ENCODE measurements at places on chromosomes 5 and 9.

DNA sequence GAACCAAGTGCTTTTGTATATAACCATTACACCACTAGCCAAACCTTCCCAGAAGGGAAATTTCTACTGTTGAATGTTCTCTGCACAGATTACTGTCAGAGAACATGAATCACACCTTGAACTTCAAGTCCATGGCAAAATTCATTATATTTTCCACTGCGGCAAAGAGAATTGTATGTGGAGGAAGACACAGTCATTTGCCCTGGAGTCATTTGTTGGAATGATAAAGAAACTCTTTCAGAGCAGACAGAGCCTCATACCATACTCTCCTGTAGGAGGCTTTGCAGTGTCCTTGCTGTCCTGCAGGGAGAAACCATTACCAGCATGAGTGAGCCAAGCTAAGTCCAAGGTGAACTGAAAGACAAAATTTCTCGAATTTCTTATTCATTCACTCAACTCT lies 369.0 kb downstream of the ARHGEF28 start:
- no peak for DNase-seq

DNA sequence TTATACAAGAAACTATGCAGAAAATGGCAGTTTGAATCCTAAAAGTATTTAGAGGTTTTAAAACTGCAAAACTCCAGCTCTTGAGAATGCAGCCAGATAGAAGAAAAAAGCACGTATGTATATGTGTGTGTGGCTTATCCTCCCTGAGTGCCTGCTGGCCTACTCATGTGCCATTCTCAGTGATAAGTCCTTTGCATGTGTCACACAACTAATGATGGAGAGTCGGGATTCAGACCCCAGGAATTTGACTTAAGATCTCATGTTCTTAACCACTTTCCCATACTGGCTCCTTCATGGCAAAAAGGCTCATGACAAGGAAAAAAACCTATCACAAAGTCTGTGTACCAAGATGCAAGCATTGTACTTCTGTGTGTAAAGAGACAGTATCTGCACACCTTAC lies 26.6 kb downstream of the SMARCA2 start:
- DNase-seq, result no peak

DNA sequence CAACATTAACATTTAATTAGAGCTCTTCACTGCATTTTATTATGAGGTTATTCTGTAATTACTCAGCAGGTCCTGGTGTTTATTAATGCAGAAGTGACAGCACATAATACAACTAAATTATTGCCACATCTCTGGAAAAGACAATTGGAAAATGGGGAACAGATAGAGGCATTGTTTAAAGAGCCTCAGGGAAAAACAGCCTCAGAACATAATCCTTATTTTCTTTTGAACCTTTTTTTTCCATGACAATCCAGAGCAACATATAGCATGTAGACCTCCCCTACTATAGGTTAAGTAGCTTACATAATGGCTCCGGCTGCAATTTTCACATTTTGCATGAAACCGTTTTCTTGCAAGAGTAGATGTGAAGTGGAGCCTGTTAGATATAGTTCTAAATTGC lies 87.2 kb downstream of the RMI1 start:
- no peak for DNase-seq

GRCh38 chr5:76690704-76691466 lies 25.0 kb upstream of the F2R start:
- DNase-seq, result no peak

GRCh38 chr5:150062216-150062922 lies 24.0 kb downstream of the CSF1R start:
- no peak for DNase-seq

GRCh38 chr9:33465096-33465495 lies 8.6 kb downstream of the NOL6 start:
- no peak for DNase-seq

DNA sequence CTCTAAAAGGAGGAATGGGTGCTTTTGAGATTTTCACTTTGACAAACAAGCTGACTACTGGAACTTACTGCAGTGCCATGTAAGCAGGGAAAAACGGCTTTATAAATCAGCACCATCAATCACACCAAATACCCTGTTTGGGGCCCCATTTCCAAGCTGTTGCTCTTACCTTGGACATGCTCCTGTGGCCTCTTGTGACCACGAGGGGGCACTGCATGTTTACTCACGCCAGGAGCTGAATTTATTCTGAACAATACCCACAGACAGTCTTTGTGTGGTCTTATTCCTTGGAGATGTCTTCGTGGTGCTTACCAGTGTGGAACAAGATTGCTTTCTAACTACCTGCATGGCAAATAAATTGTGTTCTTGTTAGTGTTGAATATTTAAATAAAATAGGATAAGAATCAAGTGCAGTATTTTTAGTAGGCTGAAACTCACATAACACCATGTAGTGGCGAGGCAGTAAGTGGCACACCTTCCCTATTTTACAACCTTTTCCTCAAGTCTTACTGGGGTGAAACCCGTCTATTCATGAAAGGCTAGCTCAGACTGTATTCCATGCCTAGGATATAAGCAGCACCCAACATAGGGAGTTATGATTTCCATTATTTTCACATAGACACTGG lies 155.5 kb upstream of the NMUR2 start:
- DNase-seq, result no peak

DNA sequence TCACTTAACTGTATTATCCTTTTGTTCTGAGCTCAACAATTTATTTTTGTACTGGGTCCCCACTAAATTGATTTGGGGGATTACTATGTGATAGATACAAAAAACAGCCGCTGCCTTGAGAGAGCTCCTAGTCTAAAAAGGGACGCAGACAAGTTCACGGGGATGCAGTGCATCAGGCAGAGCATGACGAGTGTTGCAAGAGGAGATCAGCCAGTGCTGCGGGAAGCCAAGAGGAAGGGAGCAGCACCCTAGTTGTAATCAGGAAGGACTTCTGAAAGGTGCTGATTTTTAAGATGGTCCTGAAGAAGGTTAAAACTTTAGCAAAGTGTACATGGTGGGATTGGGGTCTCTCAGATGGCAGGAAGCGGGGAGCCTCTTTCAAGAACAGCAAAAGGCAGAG lies 15.8 kb downstream of the GALNT10 start:
- DNase-seq, result no peak

GRCh38 chr9:79490657-79491248 lies 81.0 kb upstream of the TLE4 start:
- no peak for DNase-seq

DNA sequence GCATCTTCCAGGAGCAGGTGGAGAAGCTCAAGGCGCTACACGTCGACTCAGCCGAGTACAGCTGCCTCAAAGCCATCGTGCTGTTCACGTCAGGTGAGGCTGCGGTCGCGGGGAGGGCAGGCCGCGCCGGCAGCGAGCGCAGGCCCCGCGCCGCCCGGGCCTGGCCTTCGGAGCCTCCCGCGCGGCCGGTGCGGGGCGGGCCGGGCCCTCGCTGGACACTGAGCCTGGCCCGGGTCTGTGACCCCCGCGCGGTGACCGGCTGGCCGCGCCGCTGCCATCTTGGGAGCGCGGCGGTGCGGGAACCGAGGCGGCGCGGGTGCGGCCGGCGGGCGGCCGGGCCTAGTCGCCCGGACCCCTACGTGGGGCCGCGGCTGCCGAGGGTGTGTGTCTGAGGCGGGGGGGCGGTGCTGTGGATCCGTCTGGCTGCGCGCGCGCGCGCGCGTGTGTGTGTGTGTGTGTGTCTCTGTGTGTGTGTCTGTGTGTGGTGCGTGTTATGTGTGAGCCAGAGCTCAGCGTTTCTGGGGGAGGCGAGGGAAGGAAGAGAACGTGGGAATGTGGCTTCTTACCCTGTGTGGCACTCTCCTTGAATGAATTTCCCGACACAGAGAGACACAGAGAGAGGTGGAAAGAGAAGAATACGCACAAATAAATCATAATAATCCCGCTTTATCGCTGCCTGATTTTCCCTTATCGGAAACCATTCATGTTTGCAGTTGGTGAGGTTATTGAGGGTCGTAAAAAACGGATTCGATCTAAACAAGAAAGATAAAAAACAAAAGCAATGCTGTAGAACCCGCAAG lies 5.5 kb downstream of the NR2F1 start:
- DNase-seq, result no peak

DNA sequence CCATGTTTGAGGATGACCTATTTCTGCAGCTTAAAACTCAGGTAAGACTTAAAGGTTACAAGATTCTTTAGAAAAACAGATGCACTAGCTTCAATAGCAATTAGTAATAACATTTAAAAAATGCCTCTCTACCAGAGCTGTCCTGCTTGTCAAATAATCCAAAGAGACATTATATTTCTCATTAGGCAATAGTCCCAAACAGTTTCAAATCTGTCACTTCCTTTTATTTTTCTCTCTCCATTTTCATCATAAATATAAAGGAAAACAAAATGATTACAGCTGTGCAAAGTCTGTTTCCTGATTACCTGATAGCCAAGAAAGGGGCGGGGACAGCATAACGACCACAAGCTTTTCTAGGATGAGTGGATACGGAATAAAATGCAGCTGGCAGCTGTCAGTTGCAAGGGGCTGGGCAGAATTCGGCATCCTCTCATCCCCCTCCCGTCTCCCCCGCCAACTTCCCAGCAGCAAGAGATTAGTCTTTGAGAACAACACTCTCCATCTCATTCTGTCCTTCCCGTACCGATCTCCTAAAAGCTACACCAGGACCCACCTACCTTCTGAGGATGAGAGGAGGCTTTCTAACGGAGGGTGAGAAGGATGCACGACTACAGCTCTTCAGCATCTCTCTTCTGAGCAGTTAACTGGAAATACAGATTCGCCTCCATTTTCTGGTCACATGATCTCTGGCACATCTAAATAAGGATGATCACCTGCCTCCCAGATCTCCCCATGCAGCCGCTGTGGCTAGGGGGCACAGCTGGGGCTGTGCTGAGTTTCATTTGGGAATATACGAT lies 72.5 kb upstream of the PCA3 start:
- no peak for DNase-seq

DNA sequence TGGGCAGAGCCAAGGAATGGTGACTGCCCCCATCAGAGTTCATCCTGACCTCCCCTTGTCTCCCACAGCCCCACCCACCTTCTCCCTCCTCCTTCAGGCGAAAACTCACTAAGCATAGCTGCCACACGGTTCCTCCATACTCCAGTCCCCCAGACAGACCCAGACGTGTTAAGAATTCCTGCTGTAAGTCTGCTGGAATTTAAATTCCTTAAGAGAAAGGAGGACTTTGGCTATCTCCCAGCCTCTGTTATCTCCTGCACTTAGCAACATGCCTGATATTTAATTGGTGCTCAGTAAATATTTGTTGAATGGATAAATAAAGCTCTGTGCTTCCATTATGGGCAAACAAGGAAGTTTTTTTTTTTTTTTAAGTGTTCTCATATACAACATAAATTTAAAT lies 213.7 kb downstream of the RFK start:
- DNase-seq, result no peak

- no peak for DNase-seq
Measured at GRCh38 chr9:93124793-93125192, 9.3 kb downstream of the NINJ1 start.

DNA sequence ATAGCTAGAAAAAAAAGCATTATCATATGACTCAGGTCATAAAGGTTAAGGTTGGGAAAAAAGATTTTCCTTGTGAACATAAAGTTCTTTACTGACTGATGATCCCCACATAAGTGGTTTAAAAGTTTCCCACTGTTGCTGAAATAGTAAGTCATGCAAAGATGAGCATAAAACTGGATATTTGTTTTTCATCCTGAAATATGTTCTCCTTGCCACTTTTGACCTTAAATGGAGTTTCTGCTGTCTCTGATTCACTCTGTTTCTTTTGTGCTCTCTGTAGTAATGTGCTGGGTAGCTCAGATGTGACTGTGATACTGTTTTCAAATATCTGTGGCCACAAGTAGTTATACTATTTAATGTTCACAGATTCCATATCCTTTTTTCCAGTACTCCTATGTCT lies 162.5 kb upstream of the GAS1 start:
- no peak for DNase-seq

GRCh38 chr5:159582756-159583541 lies 252.7 kb upstream of the IL12B start:
- no peak for DNase-seq

- no peak for DNase-seq
Measured at GRCh38 chr9:89661956-89662717, 57.3 kb downstream of the GADD45G start.

DNA sequence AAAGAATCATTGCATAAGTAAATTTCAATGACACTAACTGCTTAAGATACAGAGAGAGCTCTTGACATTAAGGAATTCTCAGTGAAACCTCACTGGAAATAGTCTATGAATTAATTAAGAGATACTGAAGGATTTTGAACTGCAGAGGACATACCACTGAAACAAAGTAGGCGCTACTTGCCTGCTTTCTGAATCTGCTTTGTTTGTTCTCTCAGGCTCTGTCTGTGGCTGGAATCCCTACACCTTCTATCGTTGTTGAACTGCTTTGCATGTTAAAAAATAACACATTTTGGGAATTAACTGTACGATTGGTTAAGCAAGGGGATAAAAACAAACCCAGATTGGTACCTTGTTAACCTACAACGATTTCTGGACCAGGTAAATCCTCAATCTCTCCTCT lies 435.2 kb downstream of the PDE4D start:
- no peak for DNase-seq

GRCh38 chr5:35878079-35878478 lies 21.4 kb downstream of the IL7R start:
- DNase-seq, result no peak

GRCh38 chr9:112354081-112354743 lies 20.8 kb upstream of the PTBP3 start:
- no peak for DNase-seq

GRCh38 chr5:69512740-69513260 lies 20.2 kb downstream of the OCLN start:
- no peak for DNase-seq

GRCh38 chr9:107158321-107158720 lies 124.8 kb upstream of the RAD23B start:
- DNase-seq, result no peak
